Stimulated activated naive CD8-positive, alpha-beta T cell treated with anti-CD3 and anti-CD28 coated beads, Interleukin-15, amount 100 ng/mL, for 72 hours (primary cell): ENCODE measurements at places on chromosomes 5 and 9.

GRCh38 chr9:113129884-113130283 is 20.9 kb upstream of the SLC31A2 start:
- DNase-seq = no peak

DNA sequence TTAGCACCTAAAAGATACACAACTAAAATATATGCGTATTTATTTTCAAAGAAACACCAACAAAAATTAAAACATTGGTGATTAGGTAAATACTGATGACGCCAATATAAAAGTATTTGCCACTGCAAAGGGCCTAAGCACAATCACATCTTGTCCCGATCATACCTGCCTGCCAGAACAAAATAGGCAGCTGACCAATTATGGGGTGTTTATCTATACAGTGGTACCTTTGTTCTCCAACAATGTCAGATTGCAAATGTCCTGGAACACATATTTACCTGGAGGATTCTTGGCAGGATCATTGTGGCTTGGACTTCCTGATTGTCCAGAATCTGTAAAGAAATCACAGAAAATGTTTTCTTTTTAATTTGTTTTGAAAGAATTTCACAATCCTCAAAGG is 134.5 kb downstream of the NFIB start:
- no peak for DNase-seq

DNA sequence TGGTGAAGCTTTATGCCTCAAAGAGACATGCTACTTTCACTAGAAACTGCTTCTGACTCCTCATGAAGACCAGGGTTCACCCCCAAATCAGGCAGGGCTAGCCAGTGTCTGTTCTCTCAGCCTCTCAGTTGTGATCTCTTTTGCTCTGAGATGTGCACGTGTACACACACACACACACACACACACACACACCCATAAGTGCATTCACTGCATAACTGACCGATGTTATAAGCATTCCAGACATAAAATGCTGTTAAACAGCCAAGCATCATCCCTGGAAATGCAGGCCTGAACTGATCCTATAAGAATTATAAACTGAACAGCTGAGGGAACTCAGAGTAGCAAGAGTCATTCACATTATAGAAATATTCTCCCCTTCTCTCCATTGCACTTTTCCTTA is 85.0 kb downstream of the FSTL4 start:
- no peak for DNase-seq

DNA sequence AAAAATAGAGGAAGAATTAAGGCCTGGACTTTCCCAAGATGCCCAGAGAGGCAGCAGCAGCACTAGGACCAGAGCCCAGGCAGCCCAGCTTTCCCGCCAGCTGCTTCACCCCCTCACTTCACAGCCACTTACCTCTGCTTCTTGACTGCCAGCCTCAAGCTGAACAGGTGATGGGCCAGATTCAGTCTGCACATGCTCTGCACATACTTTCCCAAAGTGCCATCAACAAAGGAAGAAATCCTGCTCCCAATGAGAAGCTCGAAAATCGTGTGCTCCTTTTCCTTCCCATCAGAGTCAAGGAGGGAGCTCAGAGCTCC is 4.1 kb upstream of the SLC25A48 start:
- no peak for DNase-seq

GRCh38 chr9:15831384-15831783 is 278.5 kb downstream of the CCDC171 start:
- no peak for DNase-seq

DNA sequence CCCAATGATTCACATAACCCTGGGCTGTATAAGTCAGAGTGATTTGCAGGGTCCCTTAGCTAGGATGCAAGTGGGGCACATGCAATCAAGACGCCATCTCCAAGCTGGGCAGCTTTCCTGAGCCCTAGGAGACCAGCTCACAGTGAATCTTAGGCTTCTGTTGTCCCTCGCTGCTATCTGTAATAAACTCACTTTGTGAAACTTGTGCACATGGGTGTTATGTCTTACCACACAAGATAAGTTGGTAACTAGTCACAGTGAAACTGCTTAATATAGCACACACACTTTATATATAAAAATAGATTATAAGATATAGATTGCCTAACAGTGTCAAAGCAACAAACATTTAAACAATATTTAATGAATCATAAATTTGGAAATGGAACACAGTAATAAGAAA is 658.5 kb downstream of the SLCO4C1 start:
- DNase-seq = no peak

- DNase-seq = no peak
These were observed 20.5 kb downstream of the GFI1B start for GRCh38 chr9:132998831-132999635.

GRCh38 chr9:132507670-132508469 is 74.5 kb upstream of the BARHL1 start:
- peak; percentile 64 for DNase-seq

GRCh38 chr9:27703216-27703980 is 130.1 kb upstream of the C9orf72 start:
- no peak for DNase-seq

- no peak for DNase-seq
These were observed 12.4 kb upstream of the ASS1 start for GRCh38 chr9:130432362-130432761.

- DNase-seq = no peak
These were observed 21.2 kb downstream of the SYK start for GRCh38 chr9:90822866-90823265.

DNA sequence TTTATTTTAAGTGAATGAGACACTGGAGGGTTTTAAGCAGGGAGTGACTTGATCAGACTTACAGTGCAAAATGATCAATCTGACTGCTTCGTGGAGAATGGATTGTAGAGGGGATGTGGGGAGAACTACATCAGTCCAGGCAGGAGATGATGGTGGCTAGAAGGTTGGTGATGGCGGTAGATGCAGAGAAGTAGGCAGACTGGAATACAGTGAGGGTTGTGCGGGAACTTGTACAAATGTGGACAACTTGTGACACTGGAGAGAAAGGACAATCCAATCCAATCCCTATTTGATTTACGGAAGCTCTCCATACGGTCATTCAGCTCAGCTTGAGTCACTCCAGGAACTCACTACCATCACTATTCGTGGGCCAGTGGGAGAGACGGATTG is 593 bp downstream of the TIGD6 start:
- no peak for DNase-seq

- DNase-seq = no peak
These were observed 63.1 kb upstream of the FAM174A start for GRCh38 chr5:100472091-100472490.

GRCh38 chr9:4555236-4555635 is 65.0 kb downstream of the SLC1A1 start:
- no peak for DNase-seq

DNA sequence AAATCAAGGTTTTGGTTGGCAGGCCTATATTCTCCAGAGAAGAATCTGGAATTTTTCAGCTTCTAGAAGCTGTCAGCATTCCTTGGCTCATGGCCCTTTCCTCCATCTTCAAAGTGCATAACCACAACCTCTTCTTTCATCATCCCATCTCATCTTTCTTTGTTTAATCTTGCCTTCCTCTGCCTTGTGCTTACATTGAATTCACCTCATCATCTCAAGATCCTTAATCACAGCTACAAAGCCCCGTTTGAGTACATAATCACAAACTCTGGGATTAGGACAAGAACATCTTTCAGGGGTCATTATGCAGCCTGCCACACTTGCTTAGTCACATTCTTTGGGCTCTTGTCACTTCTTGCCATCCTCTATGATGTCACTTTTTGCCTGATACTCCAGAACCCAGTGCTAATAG is 130.3 kb downstream of the FOXD1 start:
- DNase-seq = no peak

DNA sequence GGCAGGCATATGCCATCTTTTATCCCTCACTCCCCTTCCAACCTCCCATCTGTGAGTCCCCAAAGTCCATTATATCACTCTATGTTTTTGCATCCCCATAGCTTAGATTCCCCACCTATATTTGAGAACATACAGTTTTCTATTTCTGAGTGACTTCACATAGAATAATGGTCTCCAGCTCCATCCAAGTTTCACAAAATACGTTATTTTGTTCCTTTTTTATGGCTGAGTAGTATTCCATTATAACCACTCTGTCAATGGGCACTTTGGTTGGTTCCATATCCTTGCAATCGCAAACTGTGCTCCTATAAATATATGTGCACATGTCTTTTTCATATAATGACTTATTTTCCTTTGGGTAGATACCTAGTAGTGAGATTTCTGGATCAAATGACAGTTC is 178.6 kb downstream of the GAS1 start:
- no peak for DNase-seq

GRCh38 chr5:59758566-59758965 is 135.0 kb downstream of the PDE4D start:
- no peak for DNase-seq

- no peak for DNase-seq
These were observed 72.3 kb downstream of the GNA14 start for GRCh38 chr9:77575785-77576184.

GRCh38 chr5:107982703-107983425 is 312.1 kb upstream of the EFNA5 start:
- DNase-seq = no peak

- no peak for DNase-seq
These were observed 52.3 kb upstream of the ADAMTS2 start for GRCh38 chr5:179397516-179397915.

DNA sequence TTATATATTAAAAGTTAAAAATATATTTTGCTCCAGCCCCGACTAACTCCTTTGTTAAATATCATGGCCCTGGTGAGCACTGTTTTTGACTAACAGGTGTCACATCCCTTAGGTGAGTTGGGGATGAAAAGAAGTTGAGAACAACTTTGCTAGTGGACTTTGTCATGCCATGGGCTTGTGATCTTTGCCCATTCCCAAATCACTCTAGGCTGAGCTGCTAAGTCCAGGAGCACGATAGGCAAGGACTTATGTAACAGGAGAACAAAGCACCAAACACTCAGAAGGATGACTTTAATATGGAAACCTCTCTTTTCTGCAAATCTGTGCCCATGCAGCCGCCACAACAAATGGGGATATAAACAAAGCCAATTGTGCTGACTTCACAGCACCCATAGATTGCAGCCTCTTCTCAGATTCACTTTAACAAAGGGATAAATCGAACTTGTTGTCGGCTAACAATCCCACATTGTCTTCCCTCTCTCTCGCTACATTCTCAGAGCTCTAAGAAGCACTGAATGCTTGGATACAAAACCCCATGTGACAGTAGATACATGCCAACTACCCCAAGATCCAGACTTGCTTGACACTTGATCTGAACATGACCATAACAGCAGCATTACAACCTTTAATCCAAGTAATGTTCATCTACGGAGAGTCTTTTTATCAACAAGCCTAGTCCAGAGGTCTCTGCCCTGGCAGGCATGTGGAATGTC is 86.8 kb upstream of the CD180 start:
- no peak for DNase-seq

DNA sequence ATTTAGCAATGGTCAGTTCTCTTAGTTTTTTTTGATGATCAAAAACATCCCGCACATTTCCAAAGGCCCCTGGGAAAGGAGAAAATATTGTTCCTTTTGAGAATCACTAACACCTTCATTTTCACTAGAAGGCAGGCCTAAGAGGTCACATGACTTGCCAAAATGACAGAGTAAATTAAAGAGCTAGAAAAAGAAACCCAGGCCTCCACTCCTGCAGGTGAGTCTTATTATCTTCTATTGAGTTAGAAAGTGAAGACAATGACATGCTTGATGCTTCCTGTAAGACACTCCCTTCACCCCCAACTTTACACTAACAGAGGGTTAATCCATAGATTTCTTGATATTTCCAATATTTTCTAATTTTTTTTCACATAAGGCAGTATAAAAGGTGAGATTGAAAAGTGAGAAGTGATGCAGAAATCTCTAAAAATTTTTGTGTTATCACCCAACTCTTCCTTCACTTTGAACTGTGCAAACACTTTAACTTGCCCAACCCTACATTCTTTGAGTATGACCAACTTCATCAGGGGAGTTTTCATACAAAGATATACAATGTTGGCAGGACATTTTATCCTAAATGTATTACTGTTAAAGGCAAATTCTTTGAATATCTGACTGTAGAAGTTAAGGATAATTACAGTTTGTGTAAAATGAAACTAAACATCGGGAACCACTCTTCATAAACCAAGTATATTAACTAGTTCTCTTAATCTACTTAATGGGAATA is 57.1 kb downstream of the SUB1 start:
- DNase-seq = no peak

GRCh38 chr5:126143622-126144021 is 279.6 kb upstream of the GRAMD2B start:
- no peak for DNase-seq

GRCh38 chr5:134464988-134465815 is 53.5 kb upstream of the CDKN2AIPNL start:
- DNase-seq = no peak

- no peak for DNase-seq
These were observed 21.7 kb downstream of the RMI1 start for GRCh38 chr9:84002344-84002743.

DNA sequence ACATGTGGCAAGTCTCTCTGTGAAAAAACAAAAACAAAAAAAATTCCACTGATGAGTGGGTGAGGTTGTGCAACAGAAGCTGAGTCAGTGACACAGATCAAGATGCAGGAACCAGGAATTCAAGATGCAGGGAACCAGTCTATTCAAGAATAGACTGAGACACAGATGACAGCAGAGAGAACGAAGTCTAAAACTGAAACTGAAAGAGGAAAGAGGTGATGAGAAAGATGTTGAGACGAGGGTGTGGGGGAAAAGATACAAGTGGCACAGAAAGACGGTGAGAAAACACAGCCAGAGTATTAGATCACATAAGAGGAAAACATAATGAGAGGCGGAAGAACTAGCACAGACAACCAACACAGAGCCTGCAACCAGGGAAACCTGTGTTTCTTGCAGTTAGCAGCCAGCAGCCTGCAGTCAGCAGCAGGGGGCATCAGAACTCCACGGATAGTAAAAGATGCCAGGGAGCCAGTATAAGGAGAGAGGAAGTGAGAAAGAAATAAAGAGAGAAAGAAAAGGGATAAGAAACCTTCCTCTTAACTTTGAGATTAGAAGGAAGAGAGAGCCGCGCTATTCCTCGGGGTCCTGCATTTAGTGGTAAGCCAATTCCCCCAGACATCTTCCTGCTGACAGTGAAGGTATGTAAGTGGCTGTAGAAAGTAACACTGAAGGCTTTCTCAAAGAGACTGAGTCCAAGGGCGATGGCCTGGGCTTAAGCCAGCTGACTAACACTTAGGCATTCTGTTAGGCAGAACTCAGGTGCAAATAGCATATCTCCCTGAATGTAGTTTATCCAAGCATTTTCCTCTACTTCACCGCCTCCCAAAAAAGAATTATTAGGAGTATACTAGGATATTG is 79.0 kb downstream of the TLR4 start:
- DNase-seq = peak; percentile 63

DNA sequence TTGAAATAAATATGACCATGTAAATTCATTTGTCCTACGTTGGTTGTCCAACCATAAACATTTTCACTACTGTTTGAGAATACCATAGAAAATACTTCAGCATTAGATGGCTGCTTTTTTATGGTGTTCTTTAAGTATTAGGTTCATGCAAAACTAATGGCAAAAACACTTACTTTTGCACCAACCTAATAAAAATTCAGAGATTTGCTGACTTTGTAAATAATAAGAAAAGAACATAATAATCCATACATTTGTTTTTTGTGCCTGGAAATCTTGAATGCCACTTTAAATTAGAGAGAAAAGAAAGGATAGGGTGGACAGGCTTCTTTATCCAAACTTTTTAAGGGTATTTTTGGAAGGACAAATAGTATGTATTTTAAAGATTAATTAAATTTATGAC is 719.7 kb upstream of the TYRP1 start:
- no peak for DNase-seq
